B cell (primary cell): ENCODE measurements at places on chromosomes 3 and 15. TPM values are rescaled to one million over a fixed set of nuclear protein-coding genes. Genes with fewer than 3 reads are reported as not detected.

FAM240A gene
- not detected in 2 replicates for total RNA-seq

ZNF385D gene
- total RNA-seq, result not detected in 2 replicates

DPPA2 gene
- total RNA-seq, result not detected in 2 replicates

ZCWPW2 gene
- total RNA-seq, result not detected in 2 replicates

FAM227B gene
- total RNA-seq, result 8.9 and 9.2 TPM in 2 replicates

HESX1 gene
- total RNA-seq, result 0.39 and 0.90 TPM in 2 replicates

IL17RD gene
- total RNA-seq, result 0.02 and 0.05 TPM in 2 replicates

SLC28A1 gene
- total RNA-seq, result not detected in 2 replicates

GADL1 gene
- not detected in 2 replicates for total RNA-seq

SERPINI2 gene
- total RNA-seq, result not detected in 2 replicates

DNAH12 gene
- 0.17 and 0.39 TPM in 2 replicates for total RNA-seq

GABRB3 gene
- total RNA-seq, result not detected in 2 replicates

STAB1 gene
- total RNA-seq, result 4.0 and 4.5 TPM in 2 replicates

RPL15 gene
- total RNA-seq, result 2,162 and 2,177 TPM in 2 replicates

WDR49 gene
- total RNA-seq, result 0.73 and 1.4 TPM in 2 replicates

SOX14 gene
- not detected in 2 replicates for total RNA-seq

PIGZ gene
- total RNA-seq, result 3.9 TPM in 2 replicates

OIP5 gene
- total RNA-seq, result 0.84 and 2.3 TPM in 2 replicates

CCNDBP1 gene
- total RNA-seq, result 113 and 116 TPM in 2 replicates

CYFIP1 gene
- 13.1 and 13.5 TPM in 2 replicates for total RNA-seq

IL17RB gene
- 0.15 and 0.32 TPM in 2 replicates for total RNA-seq

CEMIP gene
- 0.24 and 0.32 TPM in 2 replicates for total RNA-seq

SNRPN gene
- total RNA-seq, result 83.6 and 87.5 TPM in 2 replicates

DNAJA4 gene
- total RNA-seq, result 16.9 and 20.0 TPM in 2 replicates

STAC gene
- total RNA-seq, result not detected in 2 replicates

TMEM40 gene
- total RNA-seq, result not detected in 2 replicates

SLC2A2 gene
- not detected in 2 replicates for total RNA-seq

IDH3A gene
- total RNA-seq, result 64.5 and 71.7 TPM in 2 replicates

RARB gene
- total RNA-seq, result not detected in 2 replicates

CYP8B1 gene
- total RNA-seq, result not detected in 2 replicates

GRM7 gene
- total RNA-seq, result not detected in 2 replicates

CYP11A1 gene
- not detected in 2 replicates for total RNA-seq

KATNBL1 gene
- 54.8 and 57.8 TPM in 2 replicates for total RNA-seq
